Activated CD4-positive, CD25-positive, alpha-beta regulatory T cell treated with anti-CD3 and anti-CD28 coated beads, Interleukin-2, amount 50 U/mL, for 16 hours (primary cell): ENCODE measurements at places on chromosomes 2 and 18.

DNA sequence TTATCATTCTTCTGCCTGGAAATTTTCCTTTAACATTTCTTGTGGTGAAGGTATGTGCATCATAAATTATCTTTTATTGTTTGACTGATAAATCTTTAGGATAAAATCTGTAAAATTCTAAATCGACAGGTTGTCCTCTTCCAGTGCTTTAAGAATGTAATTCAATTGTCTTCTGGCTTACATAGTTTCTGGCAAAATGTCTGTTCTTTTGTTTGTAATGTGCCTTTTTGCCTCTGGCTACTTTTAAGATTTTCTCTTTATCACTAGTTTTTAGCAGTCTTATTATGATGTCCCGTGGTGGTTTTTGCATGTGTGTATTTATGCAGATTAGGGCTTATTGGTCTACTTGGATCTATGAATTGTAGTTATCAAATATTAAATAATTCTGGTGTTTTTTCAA lies 203.6 kb upstream of the COPS8 start:
- DNase-seq = no peak

DNA sequence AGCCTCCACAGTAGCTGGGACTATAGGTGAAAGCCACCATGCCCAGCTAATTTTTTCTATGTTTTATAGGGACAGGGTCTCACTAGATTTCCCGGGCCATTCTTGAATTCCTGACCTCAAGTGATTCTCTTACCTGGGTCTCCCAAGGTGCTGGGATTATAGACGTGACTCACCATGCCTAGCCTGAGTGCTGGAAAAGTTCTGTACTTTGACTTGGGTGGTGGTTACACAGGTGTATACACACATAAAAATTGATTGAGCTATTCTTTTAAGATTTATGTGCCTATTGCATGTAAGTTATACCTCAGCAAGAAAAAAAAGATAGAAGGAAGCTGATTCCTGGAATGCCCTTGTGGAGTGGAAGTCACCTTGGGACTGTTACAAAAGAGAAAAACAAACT lies 34.8 kb upstream of the KCNF1 start:
- no peak for DNase-seq

GRCh38 chr2:10844097-10844496 lies 31.5 kb upstream of the PDIA6 start:
- no peak for DNase-seq

- no peak for DNase-seq
Observed at GRCh38 chr2:176503776-176504175, 234.5 kb downstream of the MTX2 start.

DNA sequence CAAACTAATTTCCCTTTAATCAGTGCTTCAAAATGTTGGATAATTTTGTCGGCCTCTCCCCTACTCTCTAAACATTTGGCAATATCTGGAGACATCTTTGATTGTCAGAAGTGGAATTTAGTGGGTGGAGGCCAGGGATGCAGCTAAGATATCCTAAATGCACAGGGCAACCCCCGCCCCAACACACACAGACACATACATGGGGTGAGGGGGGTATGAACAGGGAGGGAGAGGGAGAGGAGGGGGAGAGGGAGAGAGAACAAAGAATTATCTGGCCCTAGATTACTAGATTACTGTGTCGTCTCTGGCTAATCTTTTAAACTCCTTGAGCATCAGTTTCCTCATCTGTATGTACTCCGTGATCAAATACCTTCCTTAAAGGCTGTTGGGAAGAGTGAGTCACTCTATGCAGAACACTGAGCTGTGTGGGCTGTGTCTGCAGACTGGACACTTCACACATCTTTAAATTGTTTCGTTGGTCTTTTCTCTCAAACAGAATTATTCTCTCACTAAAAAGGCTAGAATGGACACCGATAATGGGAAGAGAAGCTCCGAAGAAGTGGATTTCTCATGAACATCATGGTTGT lies 2.9 kb downstream of the RNF149 start:
- no peak for DNase-seq

GRCh38 chr2:160076241-160076640 lies 13.8 kb upstream of the PLA2R1 start:
- no peak for DNase-seq

GRCh38 chr18:44548291-44549221 lies 132.1 kb upstream of the SETBP1 start:
- DNase-seq = no peak

- DNase-seq = no peak
Observed at GRCh38 chr2:158668001-158668765, 126.9 kb upstream of the DAPL1 start.

GRCh38 chr2:118838741-118839455 lies 8.6 kb downstream of the EN1 start:
- DNase-seq = no peak

DNA sequence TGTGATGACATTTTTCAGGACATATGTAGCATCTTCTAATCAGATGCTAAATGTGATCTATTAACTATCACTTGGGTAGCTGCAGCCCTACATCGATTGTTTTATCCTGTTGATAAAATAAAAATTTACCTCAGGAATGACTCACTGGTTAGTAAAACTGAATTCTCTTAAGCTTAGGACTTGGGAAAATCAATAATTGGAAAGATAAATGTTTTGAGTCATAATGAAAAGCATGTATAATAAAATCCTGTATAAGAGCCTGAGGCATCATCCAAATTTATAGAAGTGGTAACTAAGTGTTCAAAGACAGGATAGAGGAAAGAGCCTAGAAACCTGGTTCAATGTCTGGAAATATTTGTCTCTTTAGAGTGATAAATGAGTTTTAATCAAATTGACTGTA lies 168.1 kb upstream of the VWC2L start:
- DNase-seq = no peak

GRCh38 chr2:144597894-144598593 lies 78.1 kb upstream of the ZEB2 start:
- no peak for DNase-seq

- DNase-seq = no peak
Observed at GRCh38 chr2:38187541-38188011, 111.6 kb upstream of the CYP1B1 start.

DNA sequence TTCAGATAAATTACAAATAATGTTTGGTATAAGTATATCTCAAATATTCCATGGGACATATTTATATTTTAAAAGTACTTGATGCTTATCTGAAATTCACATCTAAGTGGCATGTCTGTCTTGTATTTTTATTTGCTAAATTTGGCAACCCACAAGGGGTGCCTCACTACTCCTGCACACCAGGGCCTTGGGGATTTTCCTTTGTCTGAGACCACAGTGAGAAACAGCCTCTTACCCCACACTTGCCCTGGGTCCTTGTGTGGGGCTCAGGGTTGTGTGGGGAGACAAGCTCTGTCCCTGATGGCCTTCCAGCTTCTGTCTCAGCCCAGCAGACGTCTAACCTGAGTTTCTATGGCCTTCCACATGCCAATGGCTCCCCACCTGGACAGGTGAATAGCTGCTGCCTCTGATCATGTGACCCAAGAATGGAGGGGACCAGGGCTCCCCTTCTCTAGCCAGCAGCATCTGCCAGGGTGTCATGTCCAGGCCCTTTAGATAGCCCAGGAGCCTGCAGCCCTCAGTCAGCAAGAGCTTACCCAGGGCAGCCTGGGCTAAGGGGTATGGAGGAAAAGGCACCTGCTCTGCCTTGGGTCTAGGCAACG lies 49.5 kb upstream of the MRPL33 start:
- DNase-seq = no peak

GRCh38 chr2:144409241-144409640 lies 110.7 kb downstream of the ZEB2 start:
- no peak for DNase-seq

GRCh38 chr2:13201924-13202323 lies 485.2 kb downstream of the TRIB2 start:
- DNase-seq = no peak

GRCh38 chr2:238143239-238143951 lies 4.9 kb downstream of the KLHL30 start:
- no peak for DNase-seq

DNA sequence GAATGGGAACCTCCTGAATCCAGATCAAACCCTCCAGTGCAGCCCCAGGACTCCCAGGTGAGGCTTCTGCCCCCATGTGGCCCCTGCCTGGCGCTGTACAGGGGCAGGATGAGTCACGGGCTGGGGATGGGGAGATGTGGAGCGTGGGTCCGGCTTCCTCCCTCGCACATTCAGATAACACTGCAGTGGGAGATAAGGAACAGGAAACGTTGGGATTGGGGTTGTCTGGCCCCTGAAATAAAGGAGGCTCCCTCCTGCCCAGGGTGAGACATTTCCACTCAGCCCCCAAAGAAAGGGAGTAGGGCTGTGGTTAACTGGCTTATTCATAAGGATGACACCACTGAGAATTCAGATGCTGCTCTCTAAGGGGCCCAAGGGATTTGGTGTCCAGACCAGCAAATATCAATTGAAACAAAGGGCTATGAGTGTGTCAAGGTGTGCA lies 30.7 kb downstream of the IGFBP5 start:
- no peak for DNase-seq

- DNase-seq = no peak
Observed at GRCh38 chr2:51344886-51345285, 313.0 kb upstream of the NRXN1 start.

DNA sequence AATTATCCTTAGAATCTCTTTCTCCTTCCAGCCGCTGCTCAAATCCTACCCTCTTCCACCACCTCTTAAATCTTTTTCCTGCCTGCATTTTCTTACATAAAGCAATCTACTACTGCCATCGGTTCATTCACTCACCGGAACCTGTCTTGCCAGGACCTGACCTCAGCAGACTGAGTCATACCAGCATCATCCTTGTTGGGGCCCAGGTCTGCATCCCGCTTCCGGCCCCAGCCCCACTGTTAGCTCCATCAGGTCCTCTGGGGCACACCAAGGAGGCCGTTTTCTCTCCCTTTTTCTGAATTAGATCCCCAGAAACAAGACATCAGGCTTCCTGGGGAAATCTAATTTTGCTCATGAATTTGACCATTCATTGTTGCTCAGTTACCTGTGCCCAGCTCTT lies 42.7 kb upstream of the TGFA start:
- no peak for DNase-seq

DNA sequence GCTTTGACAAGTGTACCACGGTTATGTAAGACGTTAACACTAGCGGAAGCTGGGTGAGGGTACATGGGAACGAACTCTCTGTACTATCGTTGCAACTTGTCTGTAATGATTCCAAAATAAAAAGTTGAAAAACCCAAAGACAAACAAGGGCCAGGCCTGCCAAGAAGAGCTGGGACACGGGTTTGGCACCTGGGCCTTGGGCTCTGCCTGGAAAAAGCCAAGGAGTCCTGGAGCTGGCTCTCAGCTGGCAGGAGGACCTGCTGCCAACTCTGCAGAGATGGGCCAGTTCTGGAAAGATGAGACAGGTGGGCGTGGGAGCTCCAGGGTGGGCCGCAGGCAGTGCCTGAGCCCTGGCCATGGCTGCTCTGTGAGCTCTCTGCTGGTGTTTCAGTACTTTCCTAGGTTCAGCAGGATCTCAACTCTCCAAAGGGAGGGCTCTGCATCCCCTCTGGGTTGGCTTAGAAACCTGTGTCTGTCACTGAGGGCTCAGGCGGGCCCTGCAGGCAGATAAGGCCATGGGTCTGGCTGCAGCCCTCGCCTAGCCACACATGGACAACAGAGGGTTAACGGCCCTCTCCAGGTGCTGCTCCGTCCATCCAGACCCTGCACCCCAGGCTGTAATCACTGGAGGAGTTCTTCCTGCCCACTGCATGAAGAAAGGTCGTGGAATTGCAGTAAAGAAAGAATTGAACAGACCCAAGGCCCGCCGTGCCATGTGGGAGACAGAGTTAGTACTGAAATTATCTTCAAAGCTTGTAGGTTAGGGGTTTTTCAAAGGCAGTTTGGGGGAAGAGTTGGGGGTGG lies 89.9 kb downstream of the RHOB start:
- DNase-seq = no peak

GRCh38 chr2:10785260-10785659 lies 27.3 kb downstream of the PDIA6 start:
- DNase-seq = no peak

- DNase-seq = no peak
Observed at GRCh38 chr2:70009762-70010575, 48.5 kb upstream of the ASPRV1 start.

DNA sequence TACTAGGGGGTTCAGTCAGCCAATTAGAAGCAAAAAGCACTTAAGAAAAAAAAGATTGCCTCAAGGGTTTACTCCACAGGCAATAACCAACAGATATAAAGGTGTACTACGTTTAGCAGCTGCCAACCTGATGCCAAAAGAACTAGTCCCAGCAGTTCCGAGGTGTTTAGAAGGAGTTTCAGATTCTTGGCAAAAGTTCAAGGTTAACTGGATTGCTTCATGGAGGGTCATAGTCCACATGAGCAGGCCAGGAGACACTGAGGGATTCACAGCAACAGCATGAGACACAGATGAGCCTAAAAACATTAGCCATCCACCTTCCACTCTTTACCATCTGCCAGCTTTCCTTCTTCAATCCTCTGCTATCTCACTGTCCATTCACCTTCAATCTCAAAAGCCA lies 4.9 kb upstream of the DNAH7 start:
- no peak for DNase-seq

- DNase-seq = no peak
Observed at GRCh38 chr2:235957251-235957650, 210.9 kb downstream of the GBX2 start.

DNA sequence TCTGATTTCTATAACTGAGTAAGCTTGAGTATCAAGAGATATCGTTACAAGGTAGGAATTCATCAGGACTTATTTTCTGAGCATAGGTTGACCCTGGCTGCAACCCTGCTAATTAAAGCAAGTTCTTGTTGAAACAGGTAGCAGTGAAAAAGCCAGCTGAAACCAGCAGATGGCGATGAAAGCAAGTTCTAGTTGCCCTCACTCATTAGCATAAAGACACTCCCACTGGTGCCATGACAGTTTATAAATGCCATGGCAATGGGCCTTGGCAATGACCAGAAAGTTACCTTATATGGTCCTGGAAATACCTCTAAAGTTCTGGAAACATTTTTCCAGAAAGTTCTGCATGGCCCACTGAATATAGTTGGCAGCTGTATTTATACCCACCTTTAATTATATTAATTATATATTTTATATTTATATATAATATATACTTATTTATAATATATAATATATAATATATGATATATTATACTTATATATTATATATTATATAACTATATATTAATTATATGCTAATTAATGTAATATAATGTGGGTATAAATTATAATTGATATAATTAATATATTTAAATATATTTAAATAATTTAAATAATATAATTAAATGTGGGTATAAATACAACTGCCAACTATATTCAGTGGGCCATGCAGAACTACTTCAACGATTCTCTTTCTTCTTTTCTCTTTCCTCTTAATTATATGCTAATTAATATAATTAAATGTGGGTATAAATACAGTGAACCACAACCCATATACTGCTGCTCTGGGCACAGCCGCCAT lies 188.0 kb downstream of the CDH7 start:
- no peak for DNase-seq

- no peak for DNase-seq
Observed at GRCh38 chr2:188478724-188479123, 187.1 kb downstream of the GULP1 start.

- DNase-seq = no peak
Observed at GRCh38 chr18:50825621-50826020, 5.8 kb upstream of the MRO start.
